ENCODE measurements at places on chromosomes 12 and 14.

- no peak for DNase-seq
Observed at GRCh38 chr12:64099397-64099796, 122.7 kb downstream of the KICS2 start.

- DNase-seq = no peak
Observed at GRCh38 chr14:96797582-96798349, 584 bp downstream of the VRK1 start.

DNA sequence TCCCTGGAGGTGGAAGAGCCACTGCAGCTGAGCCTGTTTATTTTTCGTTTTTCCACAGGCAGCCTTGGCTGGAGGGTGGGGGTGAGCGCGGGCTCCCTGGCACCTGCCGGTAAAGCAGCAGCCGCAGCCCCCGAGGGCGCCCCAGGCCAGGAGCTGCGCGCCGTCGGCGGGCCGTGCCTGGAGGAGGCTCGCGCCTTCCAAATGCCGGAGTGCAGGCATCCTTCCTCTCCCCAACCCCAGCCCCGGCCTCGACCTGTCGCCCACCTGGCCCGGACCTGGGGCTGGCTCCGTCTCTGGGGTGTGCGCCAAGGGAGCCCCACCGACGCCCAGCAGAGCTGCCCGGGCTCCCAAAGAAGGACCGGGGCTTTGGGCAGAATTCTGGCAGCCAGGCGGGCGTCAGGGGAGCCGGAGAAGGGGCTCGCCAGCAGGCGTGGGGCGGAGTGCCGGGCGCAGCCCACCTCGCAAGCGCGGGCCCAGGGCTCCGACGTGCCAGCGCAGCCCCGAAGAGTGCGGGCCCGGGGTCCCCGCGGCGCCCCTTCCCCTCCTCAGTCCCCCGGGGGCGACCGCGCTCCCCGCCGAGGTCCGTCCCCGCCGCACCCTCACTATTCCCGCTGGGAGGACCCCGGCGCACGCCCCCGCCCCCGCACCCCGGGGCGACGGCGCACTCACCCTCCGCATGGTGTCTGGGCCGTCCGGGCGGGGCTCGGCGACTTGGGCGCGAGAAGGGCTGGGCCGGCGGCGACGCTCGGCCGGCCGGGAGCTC is 130.3 kb downstream of the NDUFA12 start:
- no peak for DNase-seq

DNA sequence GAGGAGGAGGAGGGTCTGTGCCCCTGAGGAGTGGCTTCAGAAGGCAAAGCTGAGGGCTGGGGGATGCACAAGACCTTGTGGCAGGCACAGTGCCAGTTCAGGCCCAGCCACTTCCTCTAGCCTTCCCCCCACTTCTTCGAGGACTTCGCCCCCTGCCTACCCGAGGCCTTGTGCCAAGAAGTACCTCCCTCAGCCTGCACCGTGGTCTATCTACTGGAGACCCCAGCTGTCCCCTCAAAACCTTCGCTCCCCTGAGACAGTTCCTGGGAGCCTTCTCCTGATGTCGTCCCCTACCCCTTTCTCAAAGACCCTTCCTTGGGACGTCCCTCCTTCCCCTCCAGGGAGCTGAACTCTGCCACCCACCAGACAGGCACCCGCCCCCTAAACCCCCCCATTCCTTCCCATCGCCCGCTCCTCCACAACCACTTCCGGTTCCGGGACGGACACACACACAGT is 604 bp downstream of the ZNF384 start:
- peak; percentile 16 for DNase-seq

- no peak for DNase-seq
Observed at GRCh38 chr12:77232045-77232444, 166.7 kb upstream of the E2F7 start.

- no peak for DNase-seq
Observed at GRCh38 chr12:111287125-111287900, 81.6 kb downstream of the PHETA1 start.

DNA sequence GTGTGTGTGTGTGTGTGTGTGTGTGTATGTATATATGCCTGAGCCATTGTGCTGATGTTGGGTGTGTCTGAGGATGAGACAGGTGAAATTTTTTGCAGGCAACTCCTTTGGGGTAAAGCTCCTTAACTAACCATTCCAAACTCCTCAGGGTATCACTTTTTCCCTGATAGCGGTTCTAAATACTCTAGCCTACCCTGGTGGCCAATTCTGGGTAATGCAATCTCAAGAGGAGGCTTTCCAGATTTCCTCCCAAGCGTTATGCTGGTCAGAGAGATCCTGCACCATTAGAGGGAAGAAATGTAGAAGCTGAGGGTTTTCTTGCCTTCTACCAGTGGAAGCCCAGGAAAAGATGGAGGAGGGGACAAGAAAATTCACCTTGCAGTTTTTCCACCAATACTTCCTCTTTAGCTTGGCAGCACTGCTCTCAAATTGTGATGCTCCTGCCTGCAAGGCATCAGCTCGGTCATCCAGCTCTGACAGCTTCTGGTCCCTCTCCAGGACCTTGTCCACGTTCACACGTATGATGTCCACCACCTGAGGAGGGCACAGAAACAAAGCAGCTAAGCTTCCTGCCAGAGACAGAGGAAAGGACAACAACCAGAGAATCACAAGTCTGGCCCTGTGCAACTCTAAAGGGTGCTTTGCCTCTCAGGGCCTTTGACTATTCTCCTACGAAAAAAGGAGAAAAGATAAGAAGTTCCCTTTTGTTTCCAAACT is 4.9 kb downstream of the VAMP1 start:
- DNase-seq = no peak

DNA sequence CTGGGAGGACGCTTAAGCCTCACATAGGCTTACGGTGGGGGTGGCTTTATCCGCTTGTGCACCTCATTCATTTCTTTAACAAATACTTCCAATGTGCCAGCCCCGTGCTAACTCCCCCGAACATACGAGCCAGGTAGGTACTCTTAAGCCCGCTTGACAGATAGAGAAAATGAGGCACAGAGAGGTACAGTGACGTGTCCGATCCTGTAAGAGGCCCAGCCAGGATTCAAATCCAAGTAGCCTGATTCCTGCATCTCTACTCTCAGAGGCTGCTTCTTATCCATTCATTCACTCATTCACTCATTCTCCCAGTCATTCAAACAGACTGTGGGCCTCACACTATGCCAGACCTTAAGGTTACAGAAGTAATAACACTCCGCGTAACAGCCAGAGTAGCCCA is 477 bp downstream of the OAS3 start:
- DNase-seq = no peak

- DNase-seq = no peak
Observed at GRCh38 chr12:48106681-48107613, 1.1 kb upstream of the SENP1 start.

DNA sequence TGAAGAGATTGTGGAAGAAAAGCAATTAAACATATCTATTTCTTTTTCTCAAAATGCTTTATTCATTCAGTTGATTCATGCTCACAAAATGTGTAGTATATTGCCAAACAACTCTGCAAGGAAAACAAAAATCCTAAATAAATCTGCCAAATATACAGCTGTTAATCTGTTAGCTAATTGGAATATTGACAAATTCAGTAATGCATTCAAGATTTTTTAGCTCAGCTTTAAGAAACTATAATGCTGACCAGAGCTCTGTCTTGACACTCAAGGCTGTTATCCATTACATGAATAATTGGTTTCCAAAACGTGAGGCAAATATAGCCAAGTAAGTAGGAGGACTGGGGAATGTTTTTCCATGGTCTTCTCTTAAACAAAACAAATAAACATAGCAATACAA is 146.8 kb downstream of the TMTC2 start:
- no peak for DNase-seq

DNA sequence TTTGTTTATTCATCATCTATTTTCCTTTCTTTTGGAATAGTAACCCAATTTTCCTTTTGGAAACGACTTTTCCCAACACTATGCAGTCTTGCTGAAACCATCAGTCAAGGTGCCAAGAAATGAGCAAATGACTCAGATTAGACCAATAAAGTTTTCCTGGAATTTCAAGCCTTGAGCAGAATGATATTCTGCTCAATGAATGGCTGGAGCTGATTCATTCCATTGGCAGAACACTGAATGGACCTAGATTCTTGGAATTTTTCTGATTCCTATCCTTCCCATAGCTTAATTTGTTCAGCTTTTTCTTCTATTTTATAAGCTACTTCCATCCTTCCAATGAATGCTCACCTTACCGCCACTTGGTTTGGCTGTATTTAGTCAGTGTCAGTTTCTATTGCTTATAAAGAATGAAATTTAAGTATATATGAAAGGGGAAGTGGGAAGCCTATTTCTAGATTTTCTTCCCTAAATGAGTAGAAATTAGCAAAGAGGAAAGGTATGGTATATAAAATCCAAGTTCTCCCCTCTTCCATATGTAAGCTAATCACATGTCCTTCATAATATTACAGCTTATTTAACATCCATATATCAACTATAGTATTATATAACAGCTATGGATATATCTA is 89.0 kb downstream of the C14orf39 start:
- DNase-seq = no peak

DNA sequence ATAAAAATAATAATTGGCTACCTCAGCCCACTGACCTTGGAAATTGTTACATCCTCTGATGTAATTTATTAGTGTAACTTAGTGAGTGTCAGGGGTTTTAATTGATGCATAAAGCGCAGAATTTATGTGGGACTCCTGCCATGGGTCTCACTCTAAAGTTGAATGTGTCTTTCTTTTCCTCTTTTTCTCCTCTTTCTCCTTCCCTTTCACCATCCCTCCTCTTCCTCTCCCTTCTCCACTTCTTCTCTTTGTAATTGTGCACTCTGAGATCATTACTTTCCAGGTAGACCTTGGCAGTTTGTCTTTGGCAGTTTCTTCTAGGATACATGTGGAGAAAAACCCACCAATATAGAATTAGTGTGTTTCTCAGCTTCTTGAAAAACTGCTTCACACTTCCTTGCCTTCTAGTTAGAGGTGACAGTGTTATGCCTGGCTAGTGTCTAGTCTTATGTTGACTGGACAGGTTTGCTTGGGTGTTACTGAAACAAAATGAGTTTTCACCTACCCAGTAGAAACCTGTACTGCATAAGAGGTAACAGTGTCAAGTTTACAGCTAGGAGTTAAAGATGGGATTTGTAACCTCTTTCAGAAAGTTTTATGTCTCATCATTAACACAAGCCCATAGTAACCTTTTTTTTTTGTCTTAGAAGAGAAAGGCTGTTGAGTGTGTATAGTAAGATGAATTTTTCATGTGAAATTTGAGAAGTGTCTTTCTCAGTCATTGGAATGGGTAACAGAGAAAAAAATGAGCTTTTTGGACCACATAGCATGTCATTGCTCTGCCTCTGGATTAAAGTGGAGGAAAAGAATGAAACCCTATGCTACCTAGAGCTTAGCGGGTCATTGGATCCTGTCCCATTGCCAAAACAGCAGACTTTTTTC is 18.6 kb downstream of the PELI2 start:
- DNase-seq = no peak

DNA sequence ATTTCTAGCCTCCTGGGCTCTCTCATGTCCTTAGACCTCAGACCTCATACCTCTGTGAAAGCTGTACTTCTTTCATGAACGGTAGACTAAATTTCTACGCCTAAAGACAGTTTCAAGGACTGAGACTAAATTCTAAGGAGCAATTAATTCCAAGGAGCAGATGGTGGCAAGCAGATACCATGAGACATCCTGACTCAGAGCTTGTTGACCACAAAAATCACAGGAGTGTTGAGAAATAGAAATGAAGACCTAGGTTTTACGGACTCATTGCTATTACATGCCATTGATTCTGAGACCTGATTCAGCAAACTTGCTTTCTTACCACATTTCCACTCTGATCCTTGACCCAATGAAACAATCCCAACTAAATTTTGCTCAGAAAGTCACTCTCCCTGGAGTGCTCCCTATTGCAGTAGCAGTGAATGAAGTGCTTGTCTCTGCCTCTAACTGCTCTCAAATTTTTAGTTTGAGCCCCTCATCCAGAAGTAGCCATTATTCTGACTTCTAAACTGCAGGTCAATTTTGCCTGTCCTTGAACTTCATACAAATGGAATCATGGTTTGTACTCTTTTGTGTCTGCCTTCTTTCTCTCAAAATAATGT is 52.0 kb downstream of the PEX5 start:
- no peak for DNase-seq

- no peak for DNase-seq
Observed at GRCh38 chr12:108701779-108702441, 29.4 kb downstream of the CORO1C start.

DNA sequence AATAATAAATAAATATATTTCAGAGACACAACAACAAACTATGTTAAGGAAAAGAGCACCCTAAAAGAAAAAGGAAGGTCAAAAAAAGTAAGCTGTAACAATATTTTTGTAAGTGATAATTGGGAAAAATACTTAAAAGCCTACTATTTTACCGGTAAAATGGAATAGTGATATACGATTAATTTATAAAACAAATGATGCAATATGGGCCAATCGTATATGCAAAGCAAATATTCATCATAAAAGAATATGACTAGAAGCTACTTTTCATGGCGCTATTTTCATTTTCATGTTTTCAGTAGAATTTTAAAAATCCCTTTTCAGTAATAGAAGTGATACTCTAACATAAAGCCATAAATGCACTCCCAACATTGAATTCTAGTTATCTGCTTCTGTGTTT is 131.0 kb upstream of the AMIGO2 start:
- DNase-seq = no peak

DNA sequence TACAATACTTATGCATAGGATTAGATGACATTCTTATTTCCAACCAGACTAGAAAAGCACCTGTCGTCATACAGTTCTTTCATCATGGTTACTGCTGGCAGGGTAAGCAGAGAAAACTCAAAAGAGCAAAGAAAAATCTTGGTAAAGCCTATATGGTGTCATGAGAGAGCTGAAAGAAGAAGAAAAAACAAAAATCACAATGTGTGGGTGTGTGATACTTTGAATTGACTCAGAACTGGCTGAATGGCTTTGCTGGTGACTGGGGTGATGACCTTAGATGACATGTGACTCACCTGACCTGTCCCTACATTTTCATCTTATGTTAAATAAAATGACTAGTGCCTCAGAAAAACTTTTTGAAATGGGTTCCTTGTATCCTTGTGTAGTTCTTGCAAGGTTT is 278.1 kb upstream of the LMO3 start:
- no peak for DNase-seq

DNA sequence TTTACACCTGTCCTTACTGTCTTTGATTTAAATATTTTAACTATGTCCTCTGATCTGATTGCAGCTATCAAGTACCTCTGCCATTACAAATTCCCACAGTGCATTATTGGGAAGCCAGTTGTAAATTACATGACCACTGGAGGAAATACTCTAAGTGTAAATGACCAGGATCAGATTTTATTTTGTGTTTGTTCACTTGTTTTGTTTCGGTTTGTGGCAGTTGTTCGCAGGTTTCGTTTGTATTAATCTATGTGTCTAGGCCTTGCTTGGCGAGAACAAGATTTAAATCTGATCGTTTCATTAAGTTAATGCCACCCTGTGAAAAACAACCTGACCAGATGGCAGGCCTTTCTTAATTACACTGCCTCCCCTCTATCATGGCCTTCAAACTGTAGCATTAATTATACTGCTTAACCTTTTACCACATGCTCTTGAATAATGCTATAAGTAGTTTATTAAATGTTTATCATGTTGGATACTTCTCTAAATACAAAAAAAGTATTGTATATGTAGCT is 990.1 kb downstream of the TMTC2 start:
- no peak for DNase-seq

All from stimulated activated CD8-positive, alpha-beta memory T cell treated with anti-CD3 and anti-CD28 coated beads, Interleukin-7, amount 100 ng/mL, for 1 hour (primary cell).